ENCODE measurements at places on chromosomes 1 and 21.

GRCh38 chr1:29121516-29121935 is 2.2 kb downstream of the TMEM200B start:
- DNase-seq = no peak

- no peak for DNase-seq
Observed at GRCh38 chr1:234040446-234041317, 136.2 kb downstream of the SLC35F3 start.

DNA sequence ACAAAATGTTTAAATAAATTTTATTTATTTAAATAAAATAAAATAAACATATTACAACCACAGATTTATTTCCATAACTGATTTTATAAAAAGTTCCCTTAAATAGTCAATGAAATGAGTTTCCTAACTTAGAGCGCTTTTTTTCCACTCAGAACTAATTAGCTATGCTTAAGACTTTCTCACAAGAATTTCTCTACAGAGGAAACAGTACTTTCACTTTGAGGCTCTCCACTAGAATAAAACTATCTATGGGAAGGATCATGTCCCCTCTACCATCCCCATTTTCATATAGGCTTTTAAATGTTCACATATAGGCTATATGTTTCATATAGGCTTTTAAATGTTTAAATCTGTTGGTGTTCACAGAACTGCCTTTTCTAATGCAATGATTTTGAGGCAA is 40.0 kb upstream of the DPH5 start:
- DNase-seq = no peak

DNA sequence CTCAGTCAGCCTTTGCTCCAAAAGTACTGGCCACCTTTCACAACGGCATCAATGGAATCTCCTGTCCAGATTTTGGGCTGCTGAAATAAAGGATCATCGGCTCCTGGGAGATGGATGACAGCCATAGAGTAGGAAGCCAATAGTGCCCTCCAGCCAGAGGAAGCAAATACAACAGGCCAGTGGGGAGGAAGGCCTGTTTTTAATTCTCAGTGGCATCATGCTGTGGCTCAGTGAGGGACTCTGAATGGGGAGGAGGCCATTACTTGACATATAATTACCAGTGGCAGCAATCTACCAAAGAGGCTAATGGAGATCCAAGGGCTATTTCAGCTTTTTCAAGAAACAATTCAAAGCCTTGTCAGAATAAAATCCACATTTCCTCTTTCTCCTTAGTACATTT is 26.7 kb downstream of the COLGALT2 start:
- DNase-seq = no peak

DNA sequence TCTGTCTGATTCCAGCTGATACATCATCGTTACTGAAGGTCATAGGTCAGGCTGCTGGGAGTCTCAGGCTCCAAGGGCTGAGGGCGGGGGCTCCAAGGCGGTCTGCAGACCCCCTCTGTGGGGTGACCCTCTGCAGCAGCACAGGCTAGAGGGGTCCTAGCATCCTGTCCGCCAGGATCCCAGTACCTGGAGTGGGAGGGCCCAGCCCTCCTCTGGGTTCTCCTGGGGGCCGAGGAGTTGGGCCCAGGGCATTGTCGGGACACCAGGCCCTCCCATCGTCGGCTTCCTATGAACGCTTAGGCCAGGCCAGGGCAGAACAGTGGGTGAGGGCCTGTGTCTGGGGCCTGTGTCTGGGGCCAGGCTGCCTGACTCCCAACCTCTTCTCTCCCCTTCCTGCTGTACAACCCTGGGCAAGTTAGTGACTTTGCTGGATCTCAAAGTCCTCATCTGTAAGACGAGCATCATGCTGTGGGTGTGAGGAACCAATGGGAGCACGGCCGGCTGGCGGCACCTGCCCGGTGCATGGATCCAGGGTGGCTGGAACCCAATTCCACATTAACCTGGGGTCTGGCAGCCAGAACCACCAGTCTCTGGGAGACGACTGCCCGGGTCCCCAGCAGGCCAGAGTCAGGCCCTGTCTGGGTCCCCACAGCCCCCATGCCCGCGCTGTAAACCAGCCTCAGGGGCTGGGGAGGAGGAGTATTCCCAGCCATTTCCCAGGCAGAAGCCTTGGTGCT is 56.2 kb upstream of the COL18A1 start:
- DNase-seq = no peak

GRCh38 chr1:180928331-180929230 is 15.9 kb downstream of the KIAA1614 start:
- no peak for DNase-seq

- DNase-seq = peak; percentile 52
Observed at GRCh38 chr1:160629286-160630210, 17.3 kb downstream of the SLAMF1 start.

- no peak for DNase-seq
Observed at GRCh38 chr1:234231061-234231892, 142.0 kb upstream of the COA6 start.

- DNase-seq = no peak
Observed at GRCh38 chr1:185843297-185843869, 109.2 kb downstream of the HMCN1 start.

- DNase-seq = no peak
Observed at GRCh38 chr1:44347280-44347679, 7.8 kb downstream of the ERI3 start.

DNA sequence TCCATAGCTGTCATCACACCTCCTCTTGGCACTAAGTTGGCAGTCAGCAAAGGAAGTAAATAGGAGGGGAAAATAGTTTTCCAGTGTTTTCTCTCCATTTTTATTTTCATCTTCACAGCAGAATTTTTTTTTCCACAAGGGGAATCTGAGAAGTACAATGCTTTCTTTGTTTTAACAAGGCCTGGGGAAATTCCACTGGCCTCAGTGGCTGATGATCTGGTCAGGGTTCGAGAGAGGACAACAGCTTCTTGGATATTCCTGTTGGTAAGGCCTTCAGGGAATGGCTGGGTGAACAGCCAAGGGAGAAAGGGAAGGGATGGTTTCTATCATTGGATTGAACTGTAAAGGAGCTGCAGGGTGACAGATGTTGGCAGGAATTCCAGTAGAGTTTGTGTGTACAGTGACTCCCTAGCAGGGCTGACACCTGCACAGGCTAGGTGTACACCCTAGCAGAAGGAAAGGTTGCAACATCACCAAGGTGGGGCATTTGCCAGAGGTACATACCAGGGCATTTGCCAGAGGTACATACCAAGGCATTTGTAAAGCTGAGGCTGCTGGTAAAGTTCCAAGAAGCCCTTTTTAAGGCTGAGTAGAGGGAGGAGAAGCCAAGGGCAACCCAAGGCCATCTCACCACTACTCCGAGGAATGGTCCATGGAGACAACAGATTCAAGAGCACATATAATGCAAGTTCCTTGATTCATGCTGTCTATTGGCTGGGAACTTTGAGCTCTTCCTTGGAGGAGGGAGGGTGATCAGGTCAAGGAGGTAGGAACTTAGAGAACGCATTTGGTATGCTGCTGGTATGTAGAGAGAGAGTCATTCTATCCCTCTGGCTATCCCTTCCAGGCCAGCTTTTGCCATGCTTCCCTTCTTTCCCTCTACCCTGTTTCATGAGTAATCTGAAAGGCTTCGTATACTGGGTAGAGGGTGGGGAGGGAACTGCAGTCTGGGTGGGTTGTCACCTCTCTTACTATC is 3.1 kb downstream of the GJA5 start:
- no peak for DNase-seq

DNA sequence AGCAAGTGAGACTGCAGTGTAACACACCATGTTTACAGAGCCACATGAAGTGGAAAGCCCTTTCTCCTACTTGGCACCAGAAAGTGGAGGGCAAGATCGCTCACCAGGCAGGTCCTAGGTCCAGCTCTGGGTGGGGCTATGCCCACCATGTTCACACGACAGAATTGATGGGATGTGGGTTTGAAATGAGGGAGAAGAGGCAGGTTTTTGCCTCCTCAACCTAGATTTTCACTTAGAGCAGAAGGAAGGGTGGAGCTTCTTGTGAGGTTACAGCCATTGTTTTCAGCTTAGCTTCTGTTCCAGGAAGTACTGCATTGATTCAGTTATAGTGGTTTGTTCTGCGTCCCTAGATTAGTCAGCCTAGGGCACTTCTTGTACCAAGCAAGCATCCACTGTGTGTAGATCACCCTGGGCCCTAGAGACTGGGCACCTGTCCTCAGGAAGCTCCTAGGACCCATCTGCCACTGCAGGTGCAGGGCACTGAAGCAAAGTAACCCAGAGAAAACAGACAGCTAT is 2.3 kb downstream of the CD53 start:
- peak; percentile 25 for DNase-seq

GRCh38 chr21:35406635-35407034 is 357.5 kb upstream of the RUNX1 start:
- DNase-seq = no peak

DNA sequence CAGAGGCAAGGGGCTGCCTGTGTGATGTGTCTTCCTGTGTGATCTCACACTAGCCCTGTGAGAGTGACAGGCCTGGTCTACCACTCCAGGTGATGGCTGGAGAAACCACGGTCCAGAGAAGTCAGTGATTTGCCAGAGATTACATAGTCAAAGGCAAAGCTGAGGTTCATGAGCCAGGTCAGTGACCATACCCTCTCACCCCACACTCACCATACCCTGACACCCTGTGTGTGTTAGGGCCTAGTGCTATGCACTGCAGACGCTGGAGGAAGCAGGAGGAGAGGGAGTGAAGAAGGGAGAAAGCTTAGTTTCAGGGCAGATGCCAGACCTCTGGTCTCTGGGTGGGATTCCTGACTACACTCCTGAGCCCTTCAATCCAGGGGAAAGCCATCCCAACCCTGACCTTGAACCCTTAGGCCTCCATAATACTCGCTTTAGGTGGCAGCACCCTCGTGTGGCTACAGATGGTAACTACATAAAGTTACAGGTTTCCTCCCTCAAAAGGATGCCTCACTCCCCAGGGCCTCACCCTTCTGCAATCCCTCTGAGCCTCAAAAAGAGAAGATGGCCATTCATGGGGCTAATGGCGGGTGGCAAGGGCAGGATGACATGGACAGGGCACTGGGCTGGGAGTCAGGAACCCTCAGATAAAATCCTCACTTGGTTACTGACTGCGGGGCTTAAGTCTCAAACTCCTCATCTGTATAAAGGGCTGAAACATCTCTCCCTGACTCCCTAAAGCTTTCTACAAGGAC is 20.8 kb upstream of the SDC3 start:
- DNase-seq = peak; percentile 36

DNA sequence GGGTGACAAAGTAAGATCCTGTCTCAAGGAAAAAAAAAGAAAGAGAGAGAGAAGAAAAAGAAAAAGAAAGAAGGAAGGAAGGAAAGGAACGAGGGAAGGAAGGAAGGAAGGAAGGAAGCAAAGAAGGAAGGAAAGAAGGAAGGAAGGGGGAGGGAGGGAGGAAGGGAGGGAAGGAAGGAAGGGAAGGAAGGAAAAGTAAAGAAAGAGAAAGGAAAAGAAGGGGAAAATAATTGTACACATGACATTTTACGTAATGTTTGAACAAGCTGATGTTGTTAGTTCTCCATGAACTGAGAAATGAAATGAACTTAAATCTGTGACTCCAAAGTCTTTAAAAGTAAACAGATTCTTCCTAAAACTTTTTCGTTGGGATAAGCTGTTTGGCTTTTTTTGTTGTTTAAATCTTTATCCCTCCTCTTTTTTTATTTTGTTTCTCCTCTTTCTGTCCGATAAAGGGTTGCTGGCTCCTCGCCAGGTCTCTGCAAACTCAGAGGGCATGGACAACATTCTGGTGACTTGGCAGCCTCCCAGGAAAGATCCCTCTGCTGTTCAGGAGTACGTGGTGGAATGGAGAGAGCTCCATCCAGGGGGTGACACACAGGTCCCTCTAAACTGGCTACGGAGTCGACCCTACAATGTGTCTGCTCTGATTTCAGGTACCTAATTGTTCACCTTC is 59.8 kb downstream of the IL12RB2 start:
- no peak for DNase-seq

DNA sequence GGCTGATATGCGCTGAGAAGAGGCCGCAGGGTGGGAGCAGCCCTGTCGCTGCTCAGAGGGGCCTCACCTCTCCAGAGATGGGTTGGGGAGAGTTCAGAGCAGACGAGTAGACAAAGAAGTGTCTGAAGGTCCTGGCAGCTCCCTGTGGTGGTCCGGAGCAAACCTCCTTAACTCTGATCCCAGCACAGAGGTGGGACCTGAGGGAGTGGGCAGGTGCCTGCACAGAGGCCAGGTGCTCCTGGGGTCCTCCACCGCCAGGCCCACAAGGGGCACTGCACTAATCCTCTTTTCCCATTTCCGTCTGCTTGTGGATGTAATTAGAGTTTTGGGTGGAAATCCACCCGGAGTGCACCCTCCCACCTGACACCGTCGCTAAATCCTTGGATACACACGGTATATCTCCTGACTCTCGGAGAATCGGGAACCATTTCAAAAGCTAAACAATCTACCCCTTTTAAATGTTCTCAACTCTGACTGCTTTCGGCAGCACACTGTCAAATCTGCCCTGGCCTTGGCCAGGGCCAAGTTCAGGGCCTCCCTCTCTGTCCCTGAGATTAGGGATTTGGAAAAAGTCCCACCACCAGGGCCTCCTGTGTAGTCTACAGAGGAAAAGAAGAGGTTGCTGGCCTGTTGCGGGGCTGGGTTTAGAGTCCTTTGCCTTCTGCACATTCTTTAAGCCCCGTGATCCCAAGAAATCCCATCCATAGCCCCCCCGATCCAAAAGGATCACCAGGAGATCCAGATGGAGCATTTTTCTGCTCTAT is 22.4 kb downstream of the CASZ1 start:
- no peak for DNase-seq

DNA sequence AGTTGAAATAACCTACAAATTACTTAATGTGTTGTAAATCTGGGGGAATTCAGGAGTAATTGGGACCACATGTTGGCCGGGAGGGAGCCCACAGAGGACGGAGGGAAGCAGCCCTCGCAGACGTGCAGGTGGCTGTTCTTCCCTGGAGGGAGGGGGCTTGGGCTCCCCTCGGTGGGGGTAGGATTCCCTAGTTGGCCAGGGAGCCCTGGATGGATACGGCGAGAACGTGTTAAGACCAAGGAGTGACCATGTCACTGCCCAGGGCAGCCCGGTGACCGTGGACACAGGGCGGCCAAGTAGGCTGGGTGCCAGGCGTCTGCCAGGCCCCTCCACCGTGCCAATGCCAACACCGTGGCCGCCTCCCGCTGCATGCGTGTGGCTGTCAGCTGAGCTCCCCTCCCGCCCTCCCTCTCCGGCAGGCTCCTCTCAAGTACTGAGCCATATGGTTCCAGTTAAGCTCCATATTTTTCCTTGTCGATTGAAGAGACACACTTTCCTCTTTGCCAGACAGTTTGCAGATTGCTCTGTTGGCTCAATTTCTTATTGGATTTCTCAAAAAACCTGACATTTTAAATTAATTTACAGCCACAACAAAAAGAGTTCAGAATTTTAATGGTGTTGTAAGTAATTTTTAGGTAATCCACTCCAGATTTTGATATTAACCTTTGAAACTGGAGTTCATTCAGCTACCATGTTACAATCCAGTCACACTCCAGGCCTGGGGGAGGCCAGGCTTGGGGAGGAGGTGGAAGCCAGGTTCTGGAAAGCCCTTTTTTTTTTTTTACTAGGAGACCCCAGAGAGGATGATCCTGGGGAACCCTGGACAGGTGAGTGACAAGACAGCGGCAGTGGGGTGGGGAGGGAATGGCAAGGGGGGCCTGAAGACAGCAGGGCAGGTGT is 71.2 kb downstream of the CASZ1 start:
- DNase-seq = no peak

- DNase-seq = no peak
Observed at GRCh38 chr1:180640531-180640949, 8.7 kb downstream of the XPR1 start.

- no peak for DNase-seq
Observed at GRCh38 chr1:157724537-157725220, 24.1 kb upstream of the FCRL3 start.

- no peak for DNase-seq
Observed at GRCh38 chr1:32605711-32606424, 44.5 kb downstream of the ZBTB8OS start.
